ENCODE measurements at places on chromosomes 6 and 20.

GRCh38 chr6:95882371-95882770 is 133.4 kb upstream of the FUT9 start:
- DNase-seq = no peak

GRCh38 chr20:64083378-64083803 is 807 bp downstream of the LKAAEAR1 start:
- DNase-seq = peak; percentile 88

GRCh38 chr20:60063048-60063451 is 104.8 kb downstream of the CDH26 start:
- peak; percentile 4 for DNase-seq

DNA sequence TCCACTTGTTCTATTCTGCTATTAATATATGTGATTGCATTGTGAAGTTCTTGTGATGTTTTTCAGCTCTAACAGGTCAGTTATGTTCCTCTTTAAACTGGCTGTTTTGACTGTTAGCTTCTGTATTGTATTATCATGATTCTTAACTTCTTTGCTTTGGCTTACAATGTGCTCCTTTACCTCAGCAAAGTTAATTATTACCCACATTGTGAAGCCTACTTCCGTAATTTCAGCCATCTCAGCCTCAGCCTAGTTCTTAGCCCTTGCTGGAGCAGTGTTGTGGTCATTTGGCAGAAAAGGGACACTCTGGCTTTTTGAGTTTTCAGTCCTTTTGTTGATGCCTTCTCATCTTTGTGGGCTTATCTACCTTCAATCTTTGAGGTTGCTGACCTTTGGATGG is 440.2 kb downstream of the TBC1D32 start:
- DNase-seq = no peak

DNA sequence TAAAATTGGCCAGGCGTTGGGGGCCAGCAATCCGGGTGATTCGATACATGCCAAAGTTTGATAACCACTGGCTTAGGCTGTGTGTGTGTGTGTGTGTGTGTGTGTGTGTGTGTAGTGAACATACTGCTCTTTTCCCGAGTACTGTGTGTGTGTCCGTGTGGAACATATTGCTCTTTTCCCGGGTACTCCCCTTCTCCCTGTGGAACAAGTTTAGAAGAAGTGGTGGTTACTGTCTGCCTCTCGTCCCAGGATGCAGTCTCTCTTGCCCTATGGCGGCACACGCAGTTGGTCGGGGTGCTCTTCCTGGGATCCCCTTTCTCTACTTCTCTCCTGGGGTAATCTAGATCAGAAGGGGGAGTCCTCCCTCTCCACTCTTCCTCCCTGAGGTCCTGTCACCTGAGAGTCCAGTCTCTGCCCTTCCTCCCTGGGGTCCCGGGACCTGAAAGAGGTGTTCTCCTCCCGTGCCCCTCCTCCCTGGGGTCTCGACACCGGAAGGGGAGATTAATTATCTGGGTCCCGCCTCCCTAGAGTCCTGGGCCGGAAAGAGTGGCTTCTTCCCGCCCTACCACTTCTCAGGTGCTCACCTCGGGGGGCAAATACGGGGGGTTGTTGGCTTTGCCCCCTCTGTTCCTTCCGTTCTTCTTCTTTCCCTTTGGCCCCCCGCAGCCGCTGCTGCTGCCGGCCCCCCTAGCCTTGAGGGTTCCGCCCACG is 516 bp downstream of the GTPBP2 start:
- DNase-seq = peak; percentile 78

DNA sequence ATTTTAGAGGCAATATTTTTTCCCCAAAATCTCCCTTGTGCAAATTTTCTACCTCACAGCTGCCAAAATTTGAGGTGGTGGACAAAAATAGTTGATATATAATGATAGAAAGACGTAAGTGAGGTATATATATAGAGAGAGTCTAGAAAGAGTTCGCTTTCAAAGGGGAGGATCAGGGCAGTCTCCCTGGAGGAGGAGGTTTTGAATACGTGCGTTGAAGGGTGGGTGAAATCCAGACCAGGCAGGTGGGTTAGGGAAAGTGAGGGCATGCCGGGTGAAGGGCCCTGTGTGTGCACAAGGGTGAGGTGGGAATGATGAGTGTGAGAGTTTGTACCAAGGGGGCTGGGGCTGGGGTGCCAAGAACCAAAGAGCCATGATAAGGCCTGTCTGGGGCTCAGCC is 100.2 kb downstream of the CEBPB start:
- no peak for DNase-seq
